GM12865 (cell line): ENCODE measurements at places on chromosomes 2 and 18.

DNA sequence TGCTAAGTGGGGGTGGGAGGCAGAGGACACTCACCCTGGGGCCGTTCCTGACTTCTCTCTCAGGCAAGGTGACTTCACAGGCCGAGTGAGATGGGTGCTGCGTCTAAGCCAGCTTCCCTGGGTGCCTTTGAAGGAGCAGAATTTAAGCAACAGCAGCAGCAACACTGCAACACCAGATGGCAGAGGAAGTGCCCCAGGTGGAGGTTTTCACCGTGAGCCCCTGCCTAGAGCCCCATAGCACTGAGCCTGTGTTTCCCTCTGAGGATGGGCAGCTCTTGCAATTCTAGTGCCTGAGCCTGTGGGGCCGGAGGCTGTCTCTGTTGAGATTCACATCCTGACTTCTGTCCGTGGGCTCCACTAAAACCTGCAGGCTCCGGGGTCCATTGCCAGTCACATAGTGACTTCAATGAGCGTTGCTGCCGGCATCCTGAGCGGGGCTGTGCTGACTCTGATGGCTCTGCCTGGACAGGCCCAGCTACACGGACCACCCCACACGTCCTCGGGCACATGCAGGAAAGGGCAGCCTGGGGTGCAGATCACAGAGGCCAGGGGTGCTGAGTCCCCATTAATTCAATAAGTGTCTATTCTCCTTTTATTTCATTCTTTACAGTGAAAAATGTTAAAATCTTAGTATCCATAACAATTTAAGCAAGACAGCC lies 218.8 kb downstream of the SNTG2 start:
- no peak for DNase-seq

- no peak for DNase-seq
These were observed 45.7 kb downstream of the ARL5A start for GRCh38 chr2:151782378-151783132.

- no peak for DNase-seq
These were observed 200.6 kb downstream of the ZBTB7C start for GRCh38 chr18:48208432-48209140.

DNA sequence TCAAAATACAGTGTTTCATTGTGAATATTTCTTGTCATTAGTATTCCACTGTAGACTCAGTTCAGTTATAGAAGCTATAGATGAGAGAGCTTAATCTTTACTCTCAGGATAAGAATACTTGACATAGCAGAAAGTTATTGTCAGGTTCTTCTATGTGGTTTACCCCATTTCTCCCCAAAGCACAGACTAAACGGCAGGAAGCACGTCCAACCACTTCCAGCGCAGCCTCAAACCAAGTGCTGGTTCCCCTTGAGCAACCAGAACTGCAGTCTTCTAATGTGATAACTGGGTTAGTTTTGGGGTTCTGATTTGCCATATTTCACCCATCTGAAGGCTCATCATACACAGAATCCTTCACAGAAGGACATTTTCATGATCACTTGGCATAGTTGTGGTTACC lies 324.7 kb downstream of the SLC8A1 start:
- no peak for DNase-seq

DNA sequence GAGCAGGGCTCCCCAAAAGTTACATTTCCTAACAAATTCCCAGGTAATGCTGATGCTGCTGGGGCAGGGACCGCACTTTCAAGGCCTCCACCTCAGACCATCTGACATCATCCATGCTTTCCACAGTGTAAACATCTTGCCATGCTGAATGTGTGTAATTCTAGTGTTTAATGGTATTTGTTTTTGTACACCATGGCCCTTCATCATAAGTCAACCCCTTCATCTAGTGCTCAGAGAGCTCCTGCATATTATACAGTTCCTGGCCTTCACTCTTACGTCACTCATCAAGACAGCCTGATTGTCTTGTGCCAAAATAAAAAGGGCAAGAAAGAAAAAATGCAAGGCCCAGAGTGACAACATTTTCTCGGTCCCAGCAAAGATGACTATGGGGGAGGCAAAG lies 77.5 kb upstream of the ZFP36L2 start:
- no peak for DNase-seq

GRCh38 chr18:58183226-58183625 lies 139.2 kb downstream of the NEDD4L start:
- no peak for DNase-seq

DNA sequence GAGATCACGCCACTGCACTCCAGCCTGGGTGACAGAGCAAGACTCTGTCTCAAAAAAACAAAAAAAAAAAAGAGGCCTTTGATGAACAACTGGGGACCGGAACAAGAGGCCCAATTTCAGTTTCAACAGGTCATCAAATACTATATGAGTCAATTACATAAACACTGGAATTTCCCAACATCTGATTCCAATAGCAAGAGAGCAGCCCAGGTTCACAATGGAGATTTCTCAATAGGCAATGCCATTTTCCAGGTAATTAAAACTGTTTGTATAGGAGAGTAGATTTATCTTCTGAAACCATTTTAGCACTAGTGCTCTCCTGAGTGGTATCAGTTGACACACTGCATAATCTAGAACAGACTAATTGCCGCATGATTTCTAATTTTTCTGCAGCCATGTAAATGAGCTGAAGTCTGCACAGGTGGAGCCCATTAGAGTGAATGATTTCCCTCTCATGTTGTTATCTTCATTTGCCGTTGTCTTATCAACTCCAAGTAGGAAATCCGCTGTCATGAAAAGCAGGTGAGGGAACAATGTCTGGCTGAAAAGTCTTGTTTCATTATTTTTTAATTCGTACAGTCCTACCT lies 264.1 kb upstream of the MEIS1 start:
- DNase-seq, result peak; percentile 2

DNA sequence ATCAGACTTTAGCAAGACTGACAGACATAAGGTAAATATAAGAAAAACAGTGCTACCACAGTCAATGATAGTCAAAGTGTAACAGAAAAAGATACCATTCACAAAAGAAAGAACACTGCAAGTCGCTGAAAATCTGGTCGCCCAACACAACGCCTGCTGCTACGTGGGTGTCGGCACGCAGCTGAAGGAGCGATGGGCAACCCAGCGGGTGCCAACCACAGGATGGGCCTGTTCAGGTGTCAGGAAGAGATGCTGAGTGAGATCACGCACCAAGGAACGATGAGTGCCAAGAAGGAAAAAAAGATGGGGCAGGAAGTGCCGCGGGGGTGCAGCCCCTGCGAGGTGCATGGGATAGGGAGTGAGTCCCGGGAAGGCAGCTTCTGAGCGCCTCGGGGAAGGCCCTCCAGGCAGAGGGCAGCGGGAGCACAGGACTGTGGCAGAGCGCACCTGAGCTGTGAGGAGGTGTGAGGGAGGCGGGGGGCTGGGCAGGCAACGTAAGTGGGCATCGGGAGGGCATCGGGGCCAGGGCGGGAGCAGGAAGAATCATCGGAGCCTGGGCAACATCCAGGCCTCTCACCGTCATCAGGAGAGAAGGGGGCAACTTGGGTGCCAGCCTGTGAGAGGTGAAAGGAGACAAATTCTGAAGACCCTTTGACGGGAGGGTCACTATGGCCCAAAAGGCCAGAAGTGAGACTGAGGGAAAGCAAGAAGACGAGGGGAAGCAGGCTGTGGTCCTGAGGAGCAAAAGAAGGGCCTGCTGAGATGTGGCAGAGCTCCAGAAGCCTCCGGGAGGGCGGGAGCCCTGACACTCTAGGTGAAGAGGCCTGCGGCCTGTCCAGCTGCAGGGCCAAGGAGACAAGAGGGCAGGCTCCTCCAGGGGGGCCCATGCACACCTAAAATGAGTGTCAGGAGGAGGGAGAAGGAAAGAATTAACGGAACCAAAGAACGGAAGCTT lies 14.8 kb upstream of the MTERF4 start:
- DNase-seq, result no peak

DNA sequence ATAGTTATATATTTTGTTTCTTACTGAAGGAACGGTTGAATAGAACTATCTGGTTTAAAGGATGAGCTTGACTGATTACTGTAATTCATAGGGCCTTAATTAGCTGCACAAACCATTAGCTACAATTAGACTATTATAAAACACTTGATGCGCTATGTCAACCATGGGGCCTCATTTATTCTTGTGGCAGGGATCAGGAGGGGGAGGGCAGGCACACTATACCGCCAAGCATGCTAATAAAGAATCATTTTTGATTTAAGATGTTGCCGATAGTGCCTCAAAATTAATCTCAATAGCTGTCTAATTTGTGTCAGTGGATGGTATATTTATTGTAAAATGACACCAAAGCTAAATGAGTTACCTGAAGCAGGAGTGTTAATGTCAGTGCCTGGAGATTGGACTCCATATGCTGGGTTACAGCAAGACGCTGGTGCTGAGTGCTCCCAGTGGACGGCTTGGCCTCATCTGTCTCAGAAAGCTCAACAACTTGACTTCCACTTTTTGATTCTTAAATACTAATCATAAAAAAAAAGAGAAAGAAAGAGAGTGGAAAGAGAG lies 1007.0 kb upstream of the CELF4 start:
- no peak for DNase-seq

DNA sequence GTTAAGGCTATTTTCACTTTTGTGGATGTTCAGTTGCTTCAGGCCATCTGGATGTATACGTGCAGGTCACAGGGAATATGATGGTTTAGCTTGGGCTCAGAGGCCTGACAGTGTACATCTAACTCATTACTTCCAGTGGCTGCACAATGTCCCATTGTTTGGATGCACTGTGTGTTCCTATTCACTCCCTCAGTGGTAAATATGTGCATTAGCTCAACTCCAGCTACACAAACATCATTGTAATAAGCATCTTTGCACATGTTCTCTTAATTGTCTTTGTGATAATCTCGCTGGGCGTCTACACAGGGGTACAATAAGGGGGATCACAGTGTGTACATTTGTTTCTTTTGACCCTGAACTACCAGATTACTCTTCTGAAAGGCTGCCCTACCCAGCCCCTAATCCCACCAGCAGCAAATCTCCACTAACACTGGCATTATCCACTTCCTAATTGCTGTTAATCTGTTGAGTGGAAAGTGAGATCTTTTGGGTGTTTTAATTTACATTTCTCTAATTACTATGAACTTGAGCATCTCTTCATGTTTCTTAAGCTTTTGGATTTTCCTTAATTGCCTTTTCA lies 56.1 kb upstream of the POLE4 start:
- no peak for DNase-seq

DNA sequence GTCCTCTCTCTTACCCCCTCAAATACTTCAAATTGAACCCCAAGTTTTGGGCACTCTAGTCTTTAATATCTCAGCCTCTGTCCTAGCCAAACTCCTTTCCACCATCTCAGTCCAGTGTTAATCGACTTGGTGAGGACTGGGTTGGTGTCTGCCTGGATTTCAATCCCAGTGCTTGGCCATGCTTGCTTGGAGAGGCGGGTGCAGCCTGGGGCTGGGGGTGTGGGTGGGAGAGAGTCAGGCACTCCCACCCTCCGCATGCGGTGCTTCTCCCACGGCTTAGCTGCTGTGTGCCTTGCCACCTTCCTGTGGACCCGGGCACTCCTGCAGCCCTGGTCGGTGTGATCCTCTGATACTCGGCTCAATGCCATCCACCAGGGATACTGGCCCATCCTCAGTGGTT lies 220.8 kb upstream of the HDAC4 start:
- no peak for DNase-seq

GRCh38 chr2:236892721-236893120 lies 193.0 kb upstream of the COPS8 start:
- no peak for DNase-seq

DNA sequence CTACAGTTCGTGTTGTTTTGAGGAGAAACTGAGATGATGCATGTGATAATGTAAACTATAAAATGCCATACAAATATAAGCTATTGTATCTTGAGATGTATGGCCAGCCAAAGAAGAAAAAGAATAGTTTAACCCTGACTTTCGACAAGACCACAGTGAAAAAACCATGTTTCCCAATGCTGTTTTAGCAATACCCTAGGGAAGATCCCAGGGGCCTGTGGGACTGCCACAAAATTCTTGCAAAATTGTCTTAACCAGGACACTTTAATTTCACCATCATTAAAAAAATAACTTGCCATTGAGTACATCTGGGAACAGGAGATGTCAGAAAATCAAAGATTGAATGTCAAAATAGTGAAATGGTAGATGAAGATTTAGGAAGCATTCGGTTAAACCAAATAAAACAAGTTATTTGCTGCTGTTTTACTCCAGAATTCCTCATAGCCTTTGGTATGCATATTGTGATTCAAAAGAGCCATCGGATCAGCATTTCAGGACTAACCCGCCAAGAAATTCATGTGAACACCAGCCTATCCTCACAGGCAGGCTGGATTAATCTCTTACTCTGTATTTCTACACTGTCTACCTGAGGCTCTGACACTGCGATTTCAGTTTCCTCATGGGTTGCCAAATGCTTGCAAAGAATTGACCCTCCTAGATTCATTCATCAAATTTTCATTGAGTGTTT lies 49.0 kb upstream of the SP3 start:
- no peak for DNase-seq
